ENCODE measurements at places on chromosomes 3 and 15.
A peak's percentile ranks its signal among the peaks of the same experiment; 100 is the strongest.

- DNase-seq = no peak
Measured at GRCh38 chr3:176663837-176664831, 533.1 kb downstream of the TBL1XR1 start.

- DNase-seq = no peak
Measured at GRCh38 chr15:73483053-73483452, 40.1 kb downstream of the REC114 start.

GRCh38 chr3:61564395-61565059, 3.2 kb downstream of the PTPRG start:
- DNase-seq = peak; percentile 56

DNA sequence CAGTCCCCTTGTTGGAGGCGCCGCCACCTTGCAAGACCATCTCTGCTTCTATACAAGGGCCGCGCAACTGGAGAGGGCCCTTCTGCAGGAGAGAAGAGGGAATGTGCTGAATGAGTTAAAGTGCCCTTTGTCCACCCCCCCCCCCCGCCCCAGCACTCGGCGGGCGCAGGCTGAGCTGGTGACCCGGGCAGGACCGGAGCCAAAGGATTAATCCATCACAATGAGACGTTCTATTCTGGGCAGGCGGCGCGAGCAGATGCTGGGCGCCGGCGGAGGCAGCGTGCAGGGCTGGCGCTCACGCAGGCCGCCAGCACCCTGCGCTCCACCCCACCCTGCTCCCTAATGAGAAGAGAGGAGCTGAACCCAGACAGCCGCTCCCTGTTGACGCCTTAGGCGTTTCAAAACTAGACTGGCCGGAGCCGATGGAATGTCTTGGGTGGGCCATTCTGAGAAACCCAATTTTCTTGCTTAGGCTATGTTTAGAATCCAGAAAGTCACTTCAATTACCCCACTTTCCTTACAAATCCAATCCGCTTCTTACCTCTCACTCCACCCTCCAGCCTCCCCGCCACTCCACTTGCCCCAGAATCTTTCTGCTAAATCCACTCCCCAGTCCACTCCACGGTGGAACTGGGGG, 32.9 kb downstream of the GJD2 start:
- no peak for DNase-seq

- no peak for DNase-seq
Measured at GRCh38 chr15:90024406-90024805, 23.3 kb downstream of the ZNF710 start.

DNA sequence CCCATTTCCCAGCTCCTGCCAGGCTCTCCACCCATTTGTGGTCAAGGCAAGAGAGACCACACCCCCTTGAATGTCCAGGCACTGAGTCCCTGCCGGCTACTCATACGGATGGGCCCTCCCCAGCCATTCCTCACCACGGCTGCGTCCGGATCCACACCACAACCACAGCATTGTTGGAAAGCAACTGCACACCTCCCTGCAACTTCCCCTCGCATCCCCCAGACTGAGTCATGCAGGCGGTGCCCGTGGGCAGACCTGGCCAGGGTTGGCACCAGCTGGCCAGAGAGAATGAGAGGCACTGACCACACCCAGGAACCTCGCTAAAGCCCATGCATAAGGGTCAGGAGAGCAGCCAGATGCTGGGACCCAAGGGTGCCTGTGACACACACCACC, 30.5 kb downstream of the LOXL1 start:
- no peak for DNase-seq

DNA sequence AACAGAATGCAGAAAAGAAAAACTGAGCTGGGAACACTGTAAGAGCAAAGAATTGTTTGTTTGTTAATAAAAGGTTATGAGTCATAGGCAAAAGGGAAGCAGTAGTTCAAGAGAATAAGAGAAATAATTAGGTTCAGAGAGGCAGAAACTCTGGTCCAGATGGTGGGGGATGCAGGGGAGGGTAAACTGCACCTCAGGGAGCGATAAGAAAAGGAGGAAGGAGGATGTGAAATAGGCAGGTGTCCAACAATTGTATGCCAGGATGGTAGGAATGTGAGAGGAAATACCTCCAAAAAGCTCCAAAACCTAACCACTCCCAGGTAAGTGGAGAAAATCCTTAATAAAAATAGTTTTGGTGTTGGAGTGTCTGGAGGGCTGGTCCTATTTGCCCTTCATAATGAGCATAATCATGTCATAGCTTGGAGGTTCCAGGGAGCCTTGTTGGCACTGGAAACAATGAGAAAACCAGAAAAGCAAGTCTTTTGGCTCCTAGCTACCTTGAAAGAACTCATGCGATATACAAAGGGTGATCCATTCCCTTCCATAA, 405.4 kb upstream of the TBL1XR1 start:
- DNase-seq = no peak

GRCh38 chr3:167735233-167736138, at the start of gene SERPINI1:
Gene SERPINI1 (plus strand): TSS chr3:167735721. CDS start chr3:167789129, 53,408 bp downstream.
- DNase-seq = no peak

- DNase-seq = no peak
Measured at GRCh38 chr15:81312790-81313543, 11.0 kb downstream of the STARD5 start.

- DNase-seq = no peak
Measured at GRCh38 chr3:154889227-154889634, 190.9 kb upstream of the MME start.

GRCh38 chr3:142148044-142148791, 1.1 kb downstream of the TFDP2 start:
- no peak for DNase-seq

- DNase-seq = no peak
Measured at GRCh38 chr3:196736670-196737374, 2.8 kb upstream of the PAK2 start.

DNA sequence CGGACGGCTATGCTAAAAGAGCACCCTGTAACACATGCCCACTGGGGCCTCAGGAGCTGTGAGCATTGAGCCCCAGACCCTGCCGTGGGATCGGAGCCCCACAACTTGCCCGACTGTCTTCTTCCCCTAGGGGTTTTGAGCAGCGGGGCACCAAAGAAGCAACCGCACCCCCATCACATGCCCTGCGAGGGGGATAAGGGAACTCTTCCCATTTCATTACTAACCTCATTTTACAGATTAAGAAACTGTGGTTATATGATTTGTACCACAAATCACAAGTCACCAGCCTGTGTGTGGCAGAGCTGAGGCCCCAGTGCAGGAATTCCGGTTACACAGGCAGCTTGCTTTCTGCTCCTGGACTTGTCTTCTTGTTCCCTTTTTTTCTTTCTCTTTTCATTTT, 86.2 kb downstream of the CD47 start:
- no peak for DNase-seq

- DNase-seq = no peak
Measured at GRCh38 chr15:45331972-45332371, 46.4 kb downstream of the GATM start.

DNA sequence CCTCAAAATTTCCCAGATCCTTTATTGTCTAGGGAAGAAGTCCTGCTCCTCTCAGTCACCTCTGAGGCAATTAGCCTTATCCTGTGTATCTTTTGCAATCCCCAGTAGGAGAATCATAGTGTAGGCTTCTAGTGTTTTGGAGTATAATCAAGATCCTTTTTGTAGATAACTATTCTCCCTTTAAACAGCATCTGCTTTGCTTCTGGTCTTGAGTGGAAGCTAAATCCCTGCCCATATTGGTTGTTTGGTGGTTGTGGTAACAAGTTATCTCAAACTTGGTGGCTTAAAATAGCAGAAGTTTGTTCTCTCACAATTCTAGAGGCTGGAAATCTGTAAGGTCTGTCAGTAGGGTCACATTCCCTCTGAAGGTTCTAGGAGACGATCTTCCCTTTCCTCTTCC, 217.5 kb upstream of the RASGRP1 start:
- no peak for DNase-seq

GRCh38 chr15:39582286-39582976, 1.6 kb downstream of the THBS1 start:
- no peak for DNase-seq

DNA sequence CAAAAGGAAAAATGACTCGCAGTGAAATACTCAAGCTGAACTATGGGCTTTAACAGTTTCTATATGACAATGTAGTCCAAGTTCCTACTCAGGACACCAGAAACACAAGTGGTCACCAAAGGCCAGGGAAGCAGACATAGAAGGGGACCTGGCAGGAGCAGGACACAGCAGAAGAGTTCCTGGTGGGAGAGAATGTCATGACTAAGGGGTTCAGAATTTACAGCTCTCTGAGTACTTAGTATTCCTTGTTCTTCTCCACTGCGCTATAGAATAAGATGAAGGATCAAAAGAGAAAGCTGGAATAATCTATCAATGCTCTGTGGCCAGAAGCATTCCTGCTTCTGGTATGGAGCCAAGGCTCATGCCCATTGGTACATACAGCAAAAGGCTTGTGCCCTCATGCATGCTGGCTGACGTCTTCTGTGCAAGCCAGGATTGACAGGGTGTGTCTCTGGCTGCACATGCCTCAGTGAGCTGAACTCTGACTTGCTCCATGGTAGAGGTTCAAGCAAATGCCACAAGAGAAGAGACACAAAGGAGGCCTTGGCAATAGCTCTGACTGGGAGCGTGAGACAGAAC, 128.7 kb upstream of the SLC2A2 start:
- DNase-seq = no peak

DNA sequence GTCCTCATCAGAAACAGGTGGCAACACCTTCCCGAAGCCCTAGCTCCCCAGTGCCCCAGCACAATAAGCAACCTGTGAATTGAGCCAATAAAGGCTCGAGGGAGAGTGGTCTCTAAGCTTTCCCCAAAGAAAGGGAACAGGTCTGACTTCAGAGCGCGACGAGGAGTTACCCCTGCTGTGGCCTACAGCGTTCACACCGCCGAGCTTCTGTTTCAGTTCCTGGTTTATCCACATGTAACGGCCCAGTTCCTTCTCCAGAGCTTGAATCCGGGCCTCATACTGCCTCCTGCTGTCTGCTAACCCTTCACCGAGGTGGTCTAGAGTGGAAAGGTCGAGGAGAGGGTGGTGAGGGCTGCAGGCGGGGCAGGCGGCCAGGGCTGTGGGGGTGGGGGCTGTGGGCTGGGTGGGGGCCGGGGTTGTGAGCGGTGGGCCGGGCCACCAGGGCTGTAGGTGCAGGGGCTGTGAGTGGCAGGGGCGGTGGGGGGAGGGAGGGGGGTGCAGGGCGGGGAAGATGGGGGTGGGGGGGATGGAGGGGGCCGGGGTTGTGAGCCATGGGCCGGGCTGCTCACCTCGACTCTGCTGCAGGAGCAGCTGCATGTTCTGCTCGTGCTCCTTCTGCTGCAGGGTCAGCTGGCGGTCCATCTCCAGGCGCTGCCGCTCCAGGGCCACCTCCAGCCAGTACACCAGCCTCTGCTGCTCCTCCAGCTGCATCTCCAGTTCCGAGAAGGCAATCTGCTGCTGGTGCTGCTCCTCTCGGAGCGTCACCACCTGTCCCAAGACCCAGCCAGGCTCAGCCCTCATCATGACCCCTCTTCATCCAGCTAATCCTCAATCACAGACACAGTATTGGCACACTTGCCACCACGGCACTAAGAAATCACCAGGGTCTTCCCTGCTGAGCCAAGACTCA, 26.2 kb downstream of the KIF7 start:
- no peak for DNase-seq

DNA sequence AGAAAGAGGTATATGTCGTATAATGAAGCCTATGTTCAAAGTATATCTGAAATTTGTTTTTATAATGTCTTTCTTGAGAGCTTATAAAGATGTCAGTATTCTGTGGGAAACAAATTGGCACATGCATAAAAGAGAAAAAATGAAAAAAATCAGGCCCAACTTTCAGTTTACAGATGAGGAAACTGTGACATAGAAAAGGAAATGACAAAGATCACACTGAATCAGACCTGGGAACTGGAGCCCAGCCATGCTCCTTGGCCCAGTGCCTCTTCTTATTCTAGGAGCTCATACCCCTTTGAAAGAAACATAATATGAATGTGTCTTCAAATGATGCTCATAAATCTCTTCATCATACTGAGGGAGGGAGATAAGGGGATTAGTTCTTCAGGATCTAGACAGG, 48.4 kb downstream of the TMEM44 start:
- DNase-seq = no peak

DNA sequence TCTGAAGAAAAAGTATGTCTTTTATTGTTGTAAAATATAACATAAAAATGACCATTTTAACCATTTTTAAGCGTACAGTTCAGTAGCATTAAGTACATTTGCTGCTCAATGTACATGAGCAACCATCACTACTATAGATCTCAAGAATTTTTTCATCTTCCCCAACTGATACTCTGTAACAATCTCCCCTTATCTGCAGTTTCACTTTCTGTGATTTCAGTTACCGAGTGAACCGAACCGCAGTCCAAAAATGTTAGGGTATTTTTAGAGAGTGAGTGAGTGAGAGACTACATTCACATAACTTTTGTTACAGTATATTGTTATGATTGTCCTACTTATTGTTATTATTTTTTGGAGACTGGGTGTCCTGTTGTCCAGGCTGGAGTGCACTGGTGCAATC, 9.0 kb upstream of the SLC25A26 start:
- peak; percentile 9 for DNase-seq

DNA sequence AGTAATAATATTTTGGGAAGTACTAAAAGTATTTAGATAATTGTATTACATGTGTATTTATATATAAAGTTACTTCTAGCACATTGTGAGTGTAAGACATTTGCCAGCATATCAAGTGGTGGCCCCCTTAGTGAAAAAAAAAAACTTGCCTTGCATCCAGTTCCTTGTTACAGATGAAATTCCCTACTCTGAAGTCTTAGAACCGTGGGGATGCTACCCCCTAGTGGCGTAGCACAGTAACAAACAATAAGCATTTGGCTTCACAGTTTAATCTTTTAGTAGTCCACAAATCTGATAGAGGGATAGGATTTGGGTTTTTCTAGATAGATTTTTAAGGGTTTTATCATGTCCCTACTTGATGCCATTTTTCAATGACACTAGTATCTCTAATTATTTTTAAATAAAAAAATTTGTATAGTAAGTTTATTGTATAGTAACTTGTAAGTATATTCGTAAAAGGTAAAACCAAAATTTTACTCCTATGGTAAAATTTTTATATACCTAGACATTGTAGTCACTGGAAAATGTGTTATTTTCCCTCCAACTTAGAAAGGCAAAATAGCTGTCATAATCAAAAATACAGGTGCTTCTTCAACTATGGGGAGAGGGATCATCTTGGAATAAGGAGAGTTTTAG, 14.3 kb downstream of the SMC4 start:
- peak; percentile 24 for DNase-seq

- DNase-seq = no peak
Measured at GRCh38 chr15:70406617-70407335, 309.1 kb upstream of the TLE3 start.

DNA sequence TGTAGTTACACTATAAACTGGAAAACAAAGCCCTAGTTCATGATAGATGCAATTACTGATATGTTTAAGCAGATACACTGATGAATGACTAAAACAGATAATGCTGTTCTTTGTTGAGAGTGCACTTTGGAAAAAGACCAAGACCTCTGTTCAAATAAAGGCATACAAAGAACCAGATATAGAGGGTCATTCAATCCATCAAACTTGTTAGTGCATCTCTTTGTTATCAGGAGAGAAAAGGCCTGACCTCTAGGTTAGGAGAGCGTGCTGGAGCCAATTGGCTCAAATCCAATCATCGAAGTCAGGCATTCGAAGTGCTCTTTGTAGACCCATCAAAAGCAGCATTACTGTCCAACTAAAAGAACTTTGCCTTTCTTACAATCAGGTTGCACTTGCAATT, 124.2 kb downstream of the TFG start:
- no peak for DNase-seq

GRCh38 chr3:151962352-151962751, 88.9 kb downstream of the SUCNR1 start:
- DNase-seq = no peak

All from GM06990 (cell line).